ENCODE measurements at places on chromosomes 12 and 14.

- DNase-seq, result no peak
Measured at GRCh38 chr14:33390335-33390734, 451.7 kb downstream of the NPAS3 start.

- DNase-seq, result peak; percentile 65
Measured at GRCh38 chr12:132872975-132873421, 14.4 kb downstream of the CHFR start.

- no peak for DNase-seq
Measured at GRCh38 chr14:81342850-81343580, 57.1 kb downstream of the STON2 start.

- no peak for DNase-seq
Measured at GRCh38 chr12:67697967-67698366, 49.4 kb downstream of the DYRK2 start.

- no peak for DNase-seq
Measured at GRCh38 chr12:9906873-9907272, 25.3 kb downstream of the CLEC2A start.

DNA sequence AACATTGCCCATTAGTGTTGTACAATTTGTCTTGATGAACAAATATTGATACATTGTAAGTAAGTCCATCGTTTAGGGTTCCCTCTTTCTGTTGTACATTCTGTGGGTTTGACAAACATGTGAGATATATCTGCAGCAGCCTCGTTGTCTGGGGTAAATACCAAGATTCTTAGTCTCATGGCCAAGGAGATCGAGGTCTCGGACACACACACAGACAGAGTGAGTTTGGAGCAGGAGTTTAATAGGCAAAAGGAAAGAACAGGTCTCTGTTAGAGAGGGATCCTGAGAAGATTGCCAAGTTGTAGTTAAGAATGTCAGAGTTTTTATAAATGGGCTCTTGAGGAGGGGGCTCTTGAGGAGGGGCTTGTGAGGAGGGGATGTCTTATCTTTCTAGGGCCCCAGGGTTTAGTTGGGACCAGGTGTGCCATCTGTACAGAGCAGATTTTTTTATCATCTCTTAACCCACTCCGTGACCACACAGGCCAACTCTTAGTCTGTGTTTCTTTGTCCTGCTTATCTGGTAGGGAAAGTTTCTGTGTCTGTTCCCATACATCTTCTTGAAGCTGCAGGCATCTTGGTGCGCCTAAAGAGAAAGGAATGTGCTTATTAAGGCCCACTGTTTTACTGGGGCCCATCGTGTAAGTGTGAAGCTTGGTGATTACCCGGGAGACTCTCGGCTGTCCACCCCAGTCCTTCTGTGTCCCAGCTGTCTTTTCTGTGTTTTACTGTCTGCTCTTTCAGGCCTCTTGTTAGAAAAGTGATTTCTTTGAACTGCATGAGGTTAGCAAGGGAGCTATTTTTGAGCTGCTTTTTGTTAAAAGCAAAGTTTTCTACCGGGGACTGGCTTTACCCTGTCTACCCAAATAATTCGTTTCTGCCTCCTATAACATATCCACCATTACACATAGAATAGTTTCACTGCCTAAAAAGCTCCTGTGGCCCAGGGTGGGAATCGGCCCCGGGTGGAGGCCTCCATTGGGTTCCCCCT is 22.4 kb upstream of the CLEC2D start:
- no peak for DNase-seq

GRCh38 chr14:86973177-86973576 is 1019.8 kb downstream of the GALC start:
- no peak for DNase-seq

GRCh38 chr14:68791902-68792677 is 777 bp downstream of the ZFP36L1 start:
- DNase-seq, result peak; percentile 62

DNA sequence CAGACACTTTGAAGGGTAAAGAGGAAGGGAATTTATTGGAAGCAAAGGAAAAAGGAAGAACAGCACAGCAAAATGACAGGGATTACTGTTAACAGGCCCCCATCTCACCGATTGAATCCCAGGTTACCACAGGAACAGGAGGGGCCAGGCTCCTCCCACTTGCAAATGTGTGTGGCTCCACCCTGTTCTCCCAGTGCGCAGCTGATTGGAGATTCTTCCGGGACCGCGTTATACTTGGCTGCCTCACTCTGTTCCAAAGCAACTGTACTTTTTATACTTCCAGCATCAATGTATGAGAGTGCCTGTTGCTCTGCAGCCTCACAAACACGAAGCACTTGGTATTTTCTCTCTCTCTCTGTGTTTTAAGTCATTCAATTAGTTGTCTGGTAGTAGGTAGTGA is 273.6 kb upstream of the MDGA2 start:
- no peak for DNase-seq

DNA sequence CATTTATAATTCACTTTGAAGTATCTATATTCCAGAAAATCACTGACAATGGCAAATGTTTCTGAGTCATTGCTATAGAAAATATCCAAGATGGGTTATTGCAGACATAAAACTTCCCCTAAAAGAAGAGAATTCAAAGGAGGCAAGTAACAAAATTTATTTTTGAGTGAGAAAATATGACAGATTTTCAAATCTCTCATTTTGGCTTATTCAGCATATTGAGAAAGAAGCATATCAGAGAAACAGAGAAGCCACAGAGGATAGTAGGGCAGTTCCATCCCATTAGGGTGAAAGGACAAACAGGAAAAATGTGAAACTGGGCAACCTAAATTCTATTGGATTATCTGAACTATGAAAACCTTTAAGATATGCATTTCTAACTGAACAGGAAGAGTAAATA is 85.0 kb downstream of the SYT1 start:
- no peak for DNase-seq

- DNase-seq, result peak; percentile 63
Measured at GRCh38 chr14:91405241-91405721, 12.3 kb downstream of the CCDC88C start.

Data from activated naive CD8-positive, alpha-beta T cell treated with anti-CD3 and anti-CD28 coated beads, Interleukin-2, amount 10 ng/mL, durations not matched to agents 7 days and 5 days (primary cell).